NT2/D1 (cell line): ENCODE measurements at places on chromosomes 16 and 17.

GRCh38 chr16:629185-629832 lies 1.5 kb upstream of the WFIKKN1 start:
- DNase-seq = no peak

GRCh38 chr17:81917565-81918332 lies at the start of gene SIRT7:
Gene SIRT7, minus strand, starts transcription at chr17:81918176. Its CDS starts 45 bp downstream, at chr17:81918131.
- DNase-seq = peak; percentile 40

- DNase-seq = peak; percentile 62
Observed at GRCh38 chr16:7086822-7087616, 245.6 kb upstream of the RBFOX1 start.

DNA sequence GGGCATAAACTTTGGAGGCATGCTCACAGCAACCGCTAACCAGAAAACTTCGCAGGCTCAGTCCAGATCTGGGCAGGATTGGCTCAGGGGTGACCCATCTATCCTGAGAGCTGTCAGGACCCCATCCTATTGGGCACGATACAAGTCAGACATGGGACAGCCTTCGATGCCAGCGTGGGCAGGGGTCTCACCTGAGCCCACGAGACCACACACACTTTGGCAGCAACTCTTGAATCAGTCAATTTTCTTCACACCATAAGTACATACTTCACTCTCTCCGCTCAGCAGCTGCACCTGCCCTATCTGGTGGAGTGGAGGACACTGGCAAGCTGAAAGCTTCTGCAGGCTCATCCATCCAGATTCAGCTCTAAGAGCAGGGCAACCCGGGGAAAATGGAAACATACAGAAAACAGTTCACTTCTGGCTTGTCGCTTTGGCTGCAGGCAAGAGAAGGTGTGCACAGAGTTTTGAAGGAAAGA lies 48.3 kb downstream of the ZFHX3 start:
- DNase-seq = no peak

DNA sequence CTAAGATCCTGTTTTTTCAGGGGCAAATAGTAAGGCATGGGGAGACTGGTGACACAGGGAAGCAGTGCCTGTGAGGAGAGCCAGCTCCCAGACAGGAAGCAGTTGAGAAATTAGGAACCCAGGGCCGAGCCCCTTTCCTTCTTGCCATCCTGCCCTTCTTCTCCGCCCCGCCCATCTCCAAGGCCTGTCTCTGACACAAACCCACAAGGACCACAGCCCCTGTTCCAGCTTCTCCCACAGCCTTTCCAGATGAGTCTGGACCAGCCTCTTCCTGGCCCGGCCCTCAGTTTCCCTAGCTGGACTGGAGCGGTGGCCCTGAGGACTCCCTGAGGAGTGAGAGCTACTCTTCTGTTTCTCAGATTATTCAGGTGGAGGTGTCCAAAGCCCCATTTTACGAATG lies 9.9 kb downstream of the CCDC102A start:
- DNase-seq = no peak

DNA sequence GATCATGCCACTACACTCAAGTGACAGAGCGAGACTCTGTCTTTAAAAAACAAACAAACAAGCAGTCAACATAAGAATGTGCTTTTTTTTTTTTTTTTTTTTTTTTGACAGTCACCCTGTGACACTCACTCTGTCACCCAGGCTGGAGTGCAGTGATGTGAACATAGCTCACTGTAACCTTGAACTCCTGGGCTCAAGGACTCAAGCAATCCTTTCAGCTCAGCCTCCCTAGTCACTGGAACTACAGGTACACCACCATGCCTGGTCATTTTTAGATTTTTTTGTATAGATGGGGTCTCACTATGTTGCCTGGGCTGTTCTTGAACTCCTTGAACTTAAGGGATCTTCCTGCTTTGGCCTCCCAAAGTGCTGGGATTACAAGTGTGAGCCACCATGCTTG lies 15.3 kb upstream of the CHP2 start:
- DNase-seq = no peak

DNA sequence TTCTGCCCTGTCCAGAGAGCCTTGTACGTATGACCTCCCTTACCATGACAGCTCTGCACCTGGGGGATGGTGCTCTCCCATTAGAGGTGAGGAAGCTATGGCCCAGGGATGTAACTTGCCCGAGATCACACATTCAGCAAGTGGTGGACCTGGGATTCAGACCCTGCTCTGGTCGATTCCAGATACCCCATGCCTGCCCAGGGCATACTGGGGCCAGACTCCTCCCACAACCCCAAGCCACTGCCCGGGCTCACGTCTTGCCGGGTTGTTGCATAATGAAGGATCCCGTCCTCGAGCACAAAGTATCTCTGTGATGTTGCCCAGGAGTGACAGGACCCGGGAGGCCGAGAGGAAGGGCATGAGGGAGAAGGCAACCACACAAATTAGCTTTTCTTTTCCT lies 2.1 kb downstream of the OSBPL7 start:
- no peak for DNase-seq

- DNase-seq = no peak
Observed at GRCh38 chr17:50426814-50427787, 1.1 kb downstream of the ACSF2 start.

GRCh38 chr17:59278406-59278805 lies 53.0 kb upstream of the YPEL2 start:
- no peak for DNase-seq

- no peak for DNase-seq
Observed at GRCh38 chr17:61409301-61410112, 9.9 kb downstream of the TBX2 start.

DNA sequence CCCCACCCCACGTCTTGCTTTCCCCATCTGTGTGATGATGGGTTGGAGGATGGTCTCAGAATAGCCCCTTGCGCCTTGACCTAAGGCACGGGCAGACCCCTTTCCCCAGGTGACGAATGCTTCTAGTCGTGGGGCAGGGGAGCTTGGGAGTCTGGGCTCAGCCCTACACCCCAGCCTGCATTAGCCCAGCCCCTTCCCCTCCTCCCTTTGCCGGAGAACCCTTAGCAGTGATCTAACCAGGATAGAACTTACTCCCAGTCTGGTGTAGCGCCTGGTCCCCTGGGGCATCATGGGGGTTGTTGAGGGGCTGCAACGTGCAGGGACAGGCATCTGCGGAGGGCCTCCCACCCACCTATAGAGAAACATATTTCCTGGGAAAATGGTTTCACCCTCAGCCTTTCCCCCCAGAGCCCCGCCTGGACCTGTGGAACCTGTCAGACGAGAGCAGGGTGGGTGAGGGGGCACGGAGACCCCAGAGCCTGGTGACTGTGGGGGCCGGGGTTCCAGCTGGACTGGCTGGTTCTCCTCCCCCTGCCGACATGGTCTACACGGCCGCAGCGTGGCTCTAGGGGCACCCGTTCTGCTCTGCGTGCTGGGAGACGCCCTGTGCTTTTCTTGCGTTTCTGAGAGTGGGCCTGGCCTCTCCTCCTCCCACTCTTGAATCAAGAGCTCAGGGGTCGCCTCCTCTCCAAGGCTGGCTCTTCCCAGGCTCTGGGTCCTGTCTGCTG lies 4.7 kb downstream of the SMTNL2 start:
- DNase-seq = no peak

DNA sequence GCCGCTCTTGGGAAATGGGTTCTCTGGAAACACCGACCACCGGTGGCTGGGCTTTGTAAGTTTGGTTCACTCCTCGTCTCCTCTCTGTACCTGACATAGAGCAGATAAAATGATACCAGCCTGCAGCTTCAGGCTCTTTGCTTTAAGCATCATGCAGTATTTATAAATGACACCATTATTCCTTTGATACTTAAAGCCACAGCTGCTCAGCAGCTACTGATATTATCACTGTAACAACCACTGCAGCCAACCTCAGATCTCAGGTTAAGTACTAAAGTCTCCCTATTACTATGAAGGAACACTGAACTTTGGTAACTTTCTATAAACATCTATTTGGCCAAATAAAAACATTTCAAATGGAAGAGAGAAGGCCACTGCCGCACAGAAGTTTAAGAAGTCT lies 34.6 kb downstream of the PDIA2 start:
- DNase-seq = no peak

GRCh38 chr16:71778780-71779179 lies 29.9 kb downstream of the AP1G1 start:
- DNase-seq = no peak

GRCh38 chr16:30615358-30616091 lies 5.3 kb upstream of the ZNF689 start:
- DNase-seq = peak; percentile 68

- DNase-seq = no peak
Observed at GRCh38 chr17:56742601-56743000, 91.1 kb downstream of the C17orf67 start.

DNA sequence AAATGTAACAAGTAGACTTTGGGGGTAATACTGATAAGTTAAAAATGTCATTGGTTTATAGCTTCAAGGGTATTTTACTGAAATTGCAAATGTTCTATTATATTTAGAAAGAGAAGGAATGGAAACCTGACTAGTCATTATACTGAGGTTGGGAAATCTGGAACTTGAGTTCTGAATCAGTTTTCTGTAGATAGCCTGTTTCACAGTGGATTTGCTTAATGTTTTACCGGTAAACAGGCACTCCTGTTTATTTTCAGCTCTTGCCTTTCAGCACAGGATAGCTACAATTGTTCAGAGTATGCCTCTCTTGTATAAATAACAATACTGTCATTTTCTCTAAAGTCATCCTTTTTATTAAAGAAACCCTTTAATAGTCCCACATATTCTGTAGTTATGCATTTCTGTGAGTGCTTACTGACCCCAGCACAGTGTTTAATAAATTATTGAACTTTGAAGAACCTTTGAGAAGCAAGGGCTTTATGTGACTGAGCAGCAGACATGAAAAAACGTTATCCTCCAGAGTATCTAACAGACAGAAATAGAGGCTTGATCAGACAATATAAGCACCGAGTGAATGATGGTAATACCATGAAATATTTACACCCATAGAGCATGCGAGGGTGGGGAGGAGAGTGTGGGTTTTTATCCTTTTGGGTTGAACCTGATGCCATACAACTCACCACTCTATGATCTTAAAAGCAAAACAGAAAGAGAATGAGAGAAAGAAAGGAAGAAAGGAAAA lies 58.2 kb downstream of the FTO start:
- DNase-seq = no peak

DNA sequence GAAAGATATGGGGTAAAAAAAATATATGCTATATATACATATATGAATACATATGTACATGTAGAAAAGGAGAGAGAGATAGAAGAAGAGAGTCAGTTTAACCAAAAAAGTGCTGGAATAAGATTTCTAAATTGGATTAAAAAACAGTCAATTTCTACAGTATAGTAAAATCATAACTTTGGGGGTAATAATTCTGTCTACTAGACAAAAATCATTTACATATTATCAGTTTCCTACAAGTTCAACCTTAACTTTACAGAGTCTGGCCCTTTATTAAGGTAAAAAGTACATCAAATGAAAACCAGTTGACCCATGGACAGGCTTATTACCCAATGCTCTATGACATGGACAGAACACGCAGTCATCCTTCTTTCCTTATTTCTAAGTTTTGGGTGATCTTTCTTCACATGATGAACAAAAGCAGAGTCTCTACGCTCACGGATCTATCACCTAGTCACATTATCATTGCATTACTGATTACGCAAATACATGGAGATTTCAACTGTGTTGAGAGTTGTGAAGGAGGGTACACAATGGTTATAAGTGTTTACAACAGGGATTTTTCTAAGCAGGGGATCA lies 63.9 kb upstream of the SMIM36 start:
- no peak for DNase-seq

GRCh38 chr17:68600067-68600930 lies 868 bp downstream of the FAM20A start:
- DNase-seq = no peak
